Hematopoietic multipotent progenitor cell treated with erythropoietin and hydrocortisone succinate and interleukin-3 and kit ligand, for 15 days (in vitro differentiated cells): ENCODE measurements at places on chromosomes 3 and 15.

DNA sequence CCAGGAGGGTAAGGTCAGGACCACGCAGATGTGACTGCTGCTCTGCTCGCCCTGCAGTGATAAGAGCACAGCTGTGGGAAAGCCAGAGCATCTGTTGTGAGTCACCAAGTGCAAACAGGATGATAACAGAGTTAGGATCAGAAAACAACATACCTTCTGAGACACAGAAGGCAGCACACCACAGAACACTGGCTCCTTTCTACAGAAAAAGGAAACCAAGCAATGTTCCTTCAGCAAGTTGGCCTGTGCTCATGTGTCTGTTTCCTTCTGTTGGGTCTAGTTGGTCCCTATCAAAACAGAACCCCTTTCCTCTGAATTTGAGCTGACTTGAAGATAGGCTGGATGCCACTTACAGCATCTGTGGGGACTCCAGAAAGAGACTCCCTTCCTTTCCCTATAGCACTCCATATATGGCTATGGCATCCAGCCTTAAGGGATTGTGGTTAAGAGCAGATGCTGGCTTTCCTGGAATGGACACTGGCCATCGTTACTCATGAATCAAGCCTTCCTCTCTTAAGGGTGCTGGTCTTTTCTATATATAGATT lies 440.7 kb upstream of the THBS1 start:
- peak; percentile 88 for DNase-seq

GRCh38 chr15:68187559-68187958 lies 17.6 kb downstream of the CALML4 start:
- no peak for DNase-seq

DNA sequence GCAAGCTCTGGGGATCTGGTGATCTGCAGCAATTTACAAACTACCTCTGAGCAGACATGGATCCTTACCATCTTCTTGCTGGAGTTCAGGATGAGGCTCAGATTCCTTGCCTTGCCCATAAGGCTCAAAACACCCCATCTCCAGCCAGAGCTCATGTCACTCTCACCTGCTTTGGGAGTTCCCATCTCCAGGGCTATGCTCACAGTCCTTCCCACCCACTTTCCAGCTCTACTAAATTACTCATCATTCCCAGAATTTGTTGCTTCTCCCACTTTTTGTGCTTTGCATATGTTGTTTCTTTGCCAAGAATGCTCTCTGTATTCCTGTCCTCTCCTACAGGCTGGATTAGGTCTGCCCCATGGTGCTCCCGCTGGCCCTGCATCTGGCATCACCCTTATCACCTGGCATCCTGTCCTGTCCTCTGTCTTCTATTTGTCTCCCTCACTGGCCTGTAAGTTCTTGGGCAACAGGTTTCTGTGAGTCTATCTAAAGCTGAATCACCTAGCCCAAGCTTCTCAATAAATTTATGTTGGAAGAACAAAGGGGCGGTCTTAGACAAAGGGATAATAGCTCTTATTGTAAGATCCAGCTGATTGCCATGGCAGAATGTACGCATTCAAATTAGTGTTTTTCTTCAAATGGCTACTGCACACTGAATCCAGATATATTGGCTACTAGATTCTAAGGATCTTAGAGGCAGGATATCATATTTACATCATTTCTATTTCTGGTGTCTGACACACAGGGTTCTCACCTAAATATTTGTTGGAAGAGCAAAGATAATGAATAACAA lies 179.2 kb downstream of the CLSTN2 start:
- no peak for DNase-seq

GRCh38 chr15:49460411-49460941 lies 37.4 kb downstream of the FGF7 start:
- no peak for DNase-seq

GRCh38 chr3:11356269-11356668 lies 84.1 kb downstream of the ATG7 start:
- DNase-seq = no peak

DNA sequence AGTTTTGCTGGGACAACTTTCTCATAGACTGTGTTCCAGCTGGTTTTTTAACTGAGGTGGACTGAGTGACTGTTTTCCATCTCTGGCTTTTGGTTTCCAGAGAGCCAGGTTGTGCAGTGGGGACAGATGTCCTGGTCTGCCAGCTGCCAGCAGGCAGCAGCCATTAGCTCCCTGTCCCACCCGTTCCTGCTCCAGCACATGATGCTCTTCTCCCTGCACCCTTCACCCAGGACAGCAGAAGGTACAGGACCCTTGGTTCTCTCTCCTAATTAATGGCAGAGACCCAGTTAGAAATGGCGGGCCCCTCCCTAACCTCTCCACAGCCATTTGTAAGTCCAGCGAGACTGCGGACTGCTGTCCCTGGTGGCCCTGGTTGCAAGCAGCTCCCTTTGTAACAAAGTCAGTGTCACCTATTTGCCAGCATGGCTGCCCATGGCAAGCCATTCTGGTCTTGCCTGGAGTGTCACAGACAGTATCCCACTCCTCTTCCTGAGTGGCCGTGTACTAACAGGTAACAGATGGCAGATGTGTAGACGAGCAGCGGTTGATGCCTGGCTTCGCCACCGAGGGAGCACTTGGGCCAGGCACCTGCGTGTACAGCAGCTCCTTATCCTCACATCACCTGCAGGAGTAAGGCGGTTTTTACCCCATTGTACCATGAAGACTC lies 148.3 kb downstream of the DNAJB8 start:
- no peak for DNase-seq

- no peak for DNase-seq
Measured at GRCh38 chr15:70012895-70013294, 84.8 kb downstream of the TLE3 start.

DNA sequence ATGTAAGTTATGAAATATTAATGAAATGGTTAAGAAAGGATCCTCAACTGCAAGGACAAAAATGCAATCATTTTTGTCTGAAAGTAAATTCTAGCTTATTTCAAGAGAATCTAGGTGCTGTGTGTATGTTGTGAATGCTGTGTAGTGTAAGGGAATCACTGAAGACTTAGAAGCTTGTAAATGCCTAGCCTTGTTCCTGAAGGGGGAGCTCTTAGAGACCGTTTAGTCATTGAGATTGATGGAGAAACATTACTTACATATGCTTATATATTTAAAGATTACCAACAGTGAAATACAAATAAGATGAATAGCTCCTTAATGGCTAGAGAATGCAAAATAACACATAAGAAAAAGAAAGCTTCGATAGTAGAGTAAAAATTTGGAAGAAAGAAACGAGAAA lies 67.9 kb downstream of the CNTN4 start:
- no peak for DNase-seq

DNA sequence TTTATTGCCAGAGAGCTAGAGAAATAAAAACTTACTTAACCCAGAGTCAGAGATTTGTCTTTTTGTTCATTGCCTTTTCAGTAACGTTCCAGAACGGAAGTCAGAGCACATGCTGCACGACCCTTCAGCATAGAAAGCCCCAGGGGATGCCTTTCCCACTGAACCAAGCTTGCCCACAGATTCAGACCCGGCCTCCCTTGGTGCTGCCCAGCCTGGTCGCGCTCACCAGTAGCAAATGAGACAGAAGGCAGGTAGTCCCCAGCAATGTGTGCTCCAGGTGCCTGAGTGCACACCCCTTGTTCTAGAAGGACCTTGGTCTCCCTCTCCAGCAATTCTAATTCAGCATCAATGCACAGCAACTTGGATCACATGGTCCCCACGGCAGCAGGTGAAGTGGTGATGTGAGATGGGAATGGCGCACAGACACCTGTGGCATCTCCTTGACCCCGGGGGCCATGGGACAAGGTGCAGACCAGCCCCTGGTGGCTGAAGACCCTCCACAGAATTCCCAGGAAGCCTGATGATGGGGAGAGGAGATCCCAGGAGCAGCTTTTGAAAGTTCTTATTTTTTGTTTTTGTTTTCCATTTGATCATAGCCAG lies 91.8 kb upstream of the IQSEC1 start:
- DNase-seq = no peak

DNA sequence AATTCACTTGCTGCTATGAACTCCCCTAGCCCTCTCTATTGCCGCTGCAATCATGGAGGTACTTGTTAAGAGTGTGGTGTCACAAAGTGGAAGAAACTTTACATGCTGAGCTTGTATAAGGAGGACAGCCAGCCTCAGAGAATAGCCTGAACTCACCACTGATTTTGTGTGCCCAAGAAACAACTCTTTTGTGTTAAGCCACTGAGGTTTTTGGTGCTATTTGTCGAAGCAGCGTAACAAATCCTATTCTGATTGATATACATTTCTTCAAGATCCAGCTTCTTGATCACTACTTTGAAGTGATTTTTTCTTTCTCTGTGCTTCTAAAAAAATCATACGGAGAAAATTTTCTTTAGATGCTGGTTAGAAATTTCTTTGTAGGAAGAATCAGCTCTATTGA lies 132.4 kb downstream of the MEIS2 start:
- no peak for DNase-seq

- no peak for DNase-seq
Measured at GRCh38 chr15:80945605-80946004, 44.0 kb downstream of the MESD start.

DNA sequence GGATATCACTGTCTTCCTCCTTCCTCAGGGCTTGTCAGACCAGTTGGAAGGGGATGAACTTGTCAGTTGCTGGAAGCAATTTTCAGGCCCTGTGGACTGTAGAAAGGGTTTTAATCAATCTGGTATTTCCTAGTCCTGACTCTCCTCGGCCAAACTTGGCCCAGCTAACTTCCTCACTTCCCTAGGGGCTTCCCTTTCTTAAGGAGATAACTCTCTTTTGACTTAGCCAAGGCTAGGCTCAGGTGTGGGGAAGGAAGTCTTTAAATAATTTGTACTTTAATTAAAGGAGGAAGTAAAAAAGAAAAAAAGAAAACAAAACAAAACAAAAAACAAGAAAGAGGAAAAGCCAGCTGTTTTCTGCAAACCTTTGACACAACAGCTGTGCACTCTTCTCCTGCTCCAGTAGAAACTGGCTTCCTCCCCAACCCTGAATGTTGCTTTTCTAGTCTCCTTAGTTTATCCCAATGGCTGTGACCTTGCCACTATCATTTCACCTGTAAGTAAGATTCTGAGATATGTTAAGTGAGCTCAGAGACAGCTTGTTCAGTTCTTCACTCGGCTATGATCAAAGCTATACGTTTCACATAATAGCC lies 53.0 kb upstream of the ST3GAL6 start:
- no peak for DNase-seq

GRCh38 chr3:138620431-138620830 lies 11.9 kb downstream of the FAIM start:
- DNase-seq = no peak

GRCh38 chr15:22810853-22811338 lies 24.5 kb downstream of the NIPA1 start:
- DNase-seq = no peak

GRCh38 chr15:88022716-88023115 lies 233.8 kb downstream of the NTRK3 start:
- DNase-seq = no peak

DNA sequence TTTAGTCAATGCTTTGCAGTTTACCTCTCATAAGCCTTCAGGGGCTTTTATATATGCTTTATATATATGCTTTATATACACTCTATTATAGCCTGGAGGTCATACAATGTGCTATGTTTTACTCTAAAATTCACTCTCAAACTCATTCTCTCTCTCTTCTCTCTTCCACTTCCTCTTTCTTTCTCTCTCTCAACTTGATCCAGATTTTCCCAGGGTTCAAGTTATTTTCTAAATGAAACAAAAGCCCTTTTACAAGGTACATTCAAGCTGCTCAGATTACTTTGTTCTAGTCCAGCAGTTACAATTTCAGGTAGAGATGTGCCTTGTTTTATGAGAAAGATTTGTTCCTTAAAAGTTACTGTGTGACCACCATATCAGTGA lies 79.6 kb upstream of the ACP3 start:
- no peak for DNase-seq

GRCh38 chr3:34856081-34856947 lies 783.0 kb upstream of the ARPP21 start:
- no peak for DNase-seq

DNA sequence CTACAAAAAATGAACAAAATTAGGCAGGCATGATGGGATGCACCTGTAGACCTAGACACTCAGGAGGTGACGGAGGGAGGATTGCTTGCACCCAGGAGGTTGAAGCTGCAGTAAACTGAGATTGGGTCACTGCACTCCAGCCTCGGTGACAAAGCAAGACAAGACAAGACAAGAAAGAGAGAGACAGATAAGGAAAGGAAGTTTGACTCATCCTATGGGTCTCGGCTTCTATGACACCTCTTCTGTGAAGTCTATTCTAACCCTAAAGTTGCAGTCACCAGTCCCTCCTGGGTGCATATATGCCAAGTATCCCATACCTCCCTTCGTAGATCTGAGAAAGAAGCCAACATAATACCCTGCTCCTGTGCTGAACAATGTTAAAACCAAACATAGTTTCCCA lies 7.9 kb upstream of the ZMAT3 start:
- no peak for DNase-seq

DNA sequence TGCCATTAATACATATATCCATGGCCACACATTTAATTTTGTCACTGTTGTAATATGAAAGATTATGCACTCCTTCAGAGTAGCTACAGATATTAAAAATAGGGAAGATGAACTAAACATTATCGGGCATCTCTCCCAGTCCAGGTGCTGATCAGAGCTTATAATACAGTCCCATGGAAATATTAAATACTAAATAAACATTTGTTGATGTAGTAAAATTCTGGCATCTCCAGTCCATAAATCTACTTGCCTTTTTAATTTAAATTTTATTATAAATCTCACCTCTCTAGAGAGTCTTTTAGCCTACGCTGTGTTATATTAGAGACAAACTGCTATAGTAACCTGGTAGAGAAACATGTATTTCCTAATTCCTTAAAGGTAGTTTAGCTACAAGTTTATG lies 297.6 kb downstream of the GRM7 start:
- no peak for DNase-seq

DNA sequence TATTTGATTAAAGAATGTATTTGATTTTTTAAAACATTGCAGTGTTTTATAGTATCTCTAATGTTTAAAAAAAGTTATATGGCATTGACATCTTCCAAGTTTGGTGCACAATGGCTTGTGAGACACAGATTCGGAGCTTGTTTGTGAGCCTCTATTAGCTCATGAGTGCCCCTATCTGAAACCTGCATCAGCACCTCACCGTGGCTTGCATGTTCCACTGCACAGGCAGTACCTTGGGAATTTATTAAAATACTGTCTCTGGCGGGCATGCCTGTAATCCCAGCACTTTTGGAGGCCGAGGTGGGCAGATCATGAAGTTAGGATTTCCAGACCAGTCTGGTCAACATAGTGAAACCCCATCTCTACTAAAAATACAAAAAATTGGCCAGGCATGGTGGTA lies 6.8 kb upstream of the RTP2 start:
- no peak for DNase-seq

DNA sequence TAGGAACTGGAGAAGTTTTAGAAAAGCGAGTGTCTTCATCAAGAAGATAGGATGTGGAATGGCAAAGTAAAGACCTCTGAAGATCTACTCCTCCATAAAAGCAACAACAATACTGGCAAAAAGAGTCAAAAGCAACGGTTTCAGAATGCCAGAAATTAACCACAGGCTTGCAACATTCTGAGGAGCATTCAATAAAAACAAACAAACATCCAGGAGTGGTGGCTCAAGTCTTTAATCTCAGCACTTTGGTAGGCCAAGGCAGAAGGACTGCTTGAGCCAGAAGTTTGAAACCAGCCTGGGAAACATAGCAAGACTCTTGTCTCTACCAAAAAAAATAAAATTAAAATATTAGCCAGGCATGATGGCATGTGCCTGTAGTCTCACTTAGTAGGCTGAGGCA lies 143.2 kb upstream of the HACD2 start:
- DNase-seq = no peak
